Activated T-cell treated with anti-CD3 and anti-CD28 coated beads, Interleukin-2, amount 50 U/mL, for 1 hour (primary cell): ENCODE measurements at places on chromosomes 5 and 9.

DNA sequence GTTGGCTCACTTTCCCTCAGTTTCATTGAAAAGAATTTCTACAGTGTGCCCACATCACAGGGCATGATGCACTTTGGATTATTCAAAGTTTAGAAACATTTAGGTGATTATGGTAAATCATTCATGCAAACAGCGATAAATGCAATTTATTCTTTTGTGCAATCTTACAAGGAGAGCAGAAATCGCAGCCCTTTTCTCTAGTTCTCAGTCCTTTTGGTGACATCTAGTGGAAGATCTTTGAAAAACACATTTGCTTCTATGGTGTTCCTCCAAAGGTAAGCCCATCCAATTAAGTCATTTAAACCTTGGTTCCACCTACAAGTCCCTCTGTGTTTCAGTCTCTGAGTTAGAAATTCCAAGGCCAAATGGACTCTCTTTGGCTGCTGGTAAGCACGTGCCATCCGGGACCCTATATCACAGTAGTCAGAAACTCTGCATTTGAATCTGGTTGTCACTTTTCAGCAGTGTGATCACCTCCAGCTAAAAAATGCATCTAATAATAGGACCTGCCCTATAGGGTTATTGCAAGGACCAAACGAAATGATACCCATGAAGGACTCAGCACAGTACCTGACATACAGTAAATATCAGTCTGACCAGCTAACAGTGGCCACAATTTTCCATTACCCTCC is 66.4 kb downstream of the MACROH2A1 start:
- DNase-seq, result no peak

DNA sequence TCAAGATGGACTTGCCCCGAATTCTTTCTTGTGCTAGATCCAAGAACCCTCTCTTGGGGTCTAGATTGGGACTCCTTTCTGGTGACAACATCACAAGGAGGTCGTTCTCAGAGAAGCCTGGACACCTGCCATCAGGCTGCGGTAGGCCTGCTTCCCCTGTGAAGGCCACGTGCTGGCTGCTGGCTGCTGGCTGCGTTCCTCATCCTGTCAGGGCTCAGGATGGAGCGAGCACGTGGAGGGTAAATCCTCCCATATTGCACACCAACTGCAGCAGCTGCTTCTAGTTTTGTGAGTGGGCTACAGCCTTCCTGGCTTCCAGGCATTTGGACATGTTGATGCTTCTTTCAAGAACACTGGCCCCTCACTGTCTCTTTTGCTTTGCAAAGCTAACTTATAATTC is 95.6 kb downstream of the HSPA4 start:
- no peak for DNase-seq

- no peak for DNase-seq
Measured at GRCh38 chr5:2184563-2185540, 302.1 kb upstream of the IRX4 start.

GRCh38 chr5:172835290-172835993 is 1.4 kb downstream of the ERGIC1 start:
- no peak for DNase-seq

GRCh38 chr5:90909940-90910339 is 351.3 kb downstream of the ADGRV1 start:
- no peak for DNase-seq

GRCh38 chr9:136015656-136016571 is 54.7 kb upstream of the UBAC1 start:
- DNase-seq, result no peak

DNA sequence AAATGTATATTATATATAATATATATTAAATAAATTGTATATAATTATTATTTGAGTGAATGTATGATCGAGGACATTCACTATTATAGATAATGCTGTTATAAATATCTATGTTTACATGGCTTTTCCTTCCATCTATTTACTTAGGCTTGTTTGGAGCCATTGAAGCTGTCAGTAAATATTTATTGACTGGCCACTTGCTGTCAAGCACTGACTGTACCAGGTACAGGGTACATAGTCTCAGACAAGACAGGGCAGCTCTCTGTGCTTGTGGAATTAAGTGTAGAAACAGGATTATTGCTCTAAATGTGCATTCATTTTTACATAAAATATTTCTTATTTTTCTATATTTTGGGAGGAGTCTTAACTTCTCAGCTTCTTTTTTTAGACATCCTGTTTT is 16.4 kb downstream of the FAXDC2 start:
- no peak for DNase-seq

DNA sequence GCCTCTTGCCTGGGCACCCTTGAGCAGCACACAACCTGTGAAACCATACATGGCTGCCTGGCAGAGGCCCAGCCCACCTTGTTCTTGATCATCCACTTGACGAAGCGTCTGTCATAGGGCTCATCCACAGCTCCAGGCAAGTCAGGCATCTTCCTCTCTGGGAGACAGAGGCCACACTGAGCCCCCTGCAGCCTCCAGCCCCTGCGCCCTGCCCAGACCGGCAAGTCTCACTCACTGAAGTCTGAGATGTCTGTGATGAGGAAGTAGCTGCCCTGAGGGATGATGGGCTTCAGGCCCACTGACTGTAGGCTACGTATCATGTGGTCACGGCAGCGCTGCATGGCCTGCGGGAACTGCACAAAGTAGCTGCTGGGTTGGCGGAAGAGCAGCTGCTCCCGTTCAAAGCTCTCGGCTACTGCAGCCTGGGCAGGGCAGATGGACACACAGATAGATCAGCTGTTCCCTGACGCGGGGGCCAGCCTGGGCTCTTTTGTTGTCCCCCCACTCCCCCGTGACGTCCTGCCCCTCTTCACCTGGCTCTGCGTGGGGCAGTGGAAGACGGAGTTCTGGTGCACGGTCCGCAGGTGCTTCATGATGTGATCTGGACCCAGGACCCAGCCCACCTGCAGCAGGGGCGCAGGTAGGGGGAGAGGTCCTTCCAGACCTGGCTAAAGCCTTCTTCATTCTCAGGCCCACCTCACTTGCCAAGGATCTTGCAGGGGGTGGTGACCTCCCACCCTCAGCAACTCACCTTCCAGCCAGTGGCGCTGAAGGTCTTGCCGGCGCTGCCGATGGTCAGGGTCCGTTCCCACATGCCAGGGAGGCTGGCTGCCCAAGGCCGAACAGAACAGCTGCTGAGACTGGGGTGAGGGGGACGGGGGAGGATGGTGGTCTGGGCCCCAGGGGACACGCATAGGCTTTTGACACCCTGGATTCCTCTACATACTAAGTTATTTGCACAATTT is 5.9 kb upstream of the SPOUT1 start:
- no peak for DNase-seq

DNA sequence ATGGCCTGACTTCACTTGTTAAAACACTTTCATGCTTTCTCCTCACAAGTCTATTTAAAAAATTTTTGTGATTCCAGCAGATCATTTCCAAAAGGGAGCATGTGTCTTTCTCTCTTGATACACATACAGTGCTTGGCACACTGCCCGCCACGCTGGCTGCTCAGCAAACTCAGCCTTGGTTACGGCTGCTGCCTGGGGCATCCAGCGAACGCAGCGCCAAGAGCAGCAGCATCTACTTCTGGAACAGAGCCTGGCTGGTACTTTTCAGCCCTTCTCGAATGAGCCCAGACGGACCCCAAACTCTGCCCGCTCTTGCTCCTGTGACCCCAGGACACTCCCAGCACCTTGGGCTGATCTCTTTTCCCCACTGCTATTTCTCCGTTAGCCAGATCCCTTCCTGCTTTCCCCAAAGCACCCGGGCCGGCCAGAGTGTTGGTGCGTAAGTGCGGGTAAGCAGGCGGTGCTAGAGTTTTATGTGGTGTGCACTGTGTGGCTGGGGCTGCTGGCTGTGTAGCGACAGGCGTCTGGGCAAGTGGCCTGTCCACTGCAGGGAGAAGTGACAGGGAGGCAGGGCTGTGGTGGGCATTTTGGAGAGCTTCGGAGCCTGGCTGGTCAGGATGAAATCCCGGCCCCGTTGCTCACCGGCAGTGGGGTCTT is 73.2 kb downstream of the SH3PXD2B start:
- DNase-seq, result no peak

- no peak for DNase-seq
Measured at GRCh38 chr5:58505971-58506640, 14.9 kb downstream of the GAPT start.

DNA sequence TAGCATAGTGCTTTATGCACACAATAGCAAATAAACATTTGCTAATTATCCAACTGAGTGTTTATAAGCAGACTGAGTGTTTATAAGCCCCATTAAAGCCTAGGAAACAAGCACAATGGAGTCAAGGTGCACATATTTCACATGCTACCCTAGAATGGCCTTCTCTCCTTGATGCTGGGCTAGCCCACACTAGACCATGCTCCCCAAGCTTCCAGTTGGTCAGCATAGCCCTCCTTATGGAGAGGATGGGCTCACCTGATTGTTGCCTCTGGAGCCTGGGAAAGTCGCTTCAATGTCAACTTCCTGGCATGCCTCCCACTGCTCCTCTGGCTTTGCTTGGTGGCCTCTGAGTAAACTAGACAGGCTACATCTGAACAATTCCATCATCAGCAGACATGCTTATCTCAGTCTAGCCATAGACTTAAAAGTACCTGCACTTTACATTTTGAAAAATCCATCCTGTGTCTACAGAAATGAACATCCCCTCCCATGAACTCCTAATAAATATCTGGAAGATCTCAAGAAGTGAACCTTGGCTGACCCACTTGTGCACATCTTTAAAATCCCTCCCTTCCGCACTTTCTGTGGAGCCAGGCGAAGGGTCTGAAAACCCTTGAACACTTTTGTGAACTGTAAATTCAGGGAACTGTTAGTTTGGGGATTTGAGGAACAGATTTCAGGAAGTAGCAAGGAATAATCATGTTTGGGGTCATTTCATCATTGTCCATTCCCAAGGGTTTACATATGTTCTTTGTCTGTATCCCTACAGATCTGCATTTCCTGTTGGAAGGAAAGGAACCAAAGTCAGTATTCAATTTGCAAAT is 486.6 kb downstream of the ARHGEF28 start:
- DNase-seq, result no peak

- DNase-seq, result no peak
Measured at GRCh38 chr9:136091582-136092352, 3.3 kb downstream of the NACC2 start.

DNA sequence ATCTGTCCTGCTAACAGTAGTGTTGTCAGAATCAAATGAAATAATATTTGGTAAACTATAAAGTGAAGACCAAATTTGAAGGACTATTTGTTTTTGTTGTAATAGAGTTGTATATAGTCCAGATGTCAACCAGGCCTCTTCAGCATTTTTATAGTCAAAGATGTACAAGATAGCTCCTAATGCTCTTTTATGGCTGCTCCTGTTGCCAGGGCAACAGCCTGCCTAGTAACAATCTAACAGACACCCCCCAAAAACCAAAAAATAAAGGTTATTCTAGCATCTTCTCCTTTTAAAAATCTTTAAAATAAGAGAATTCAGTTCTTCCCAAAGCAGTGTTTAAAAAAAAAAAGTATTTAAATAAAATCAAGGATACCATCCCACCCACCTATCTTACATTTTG is 49.5 kb upstream of the MACIR start:
- DNase-seq, result no peak

DNA sequence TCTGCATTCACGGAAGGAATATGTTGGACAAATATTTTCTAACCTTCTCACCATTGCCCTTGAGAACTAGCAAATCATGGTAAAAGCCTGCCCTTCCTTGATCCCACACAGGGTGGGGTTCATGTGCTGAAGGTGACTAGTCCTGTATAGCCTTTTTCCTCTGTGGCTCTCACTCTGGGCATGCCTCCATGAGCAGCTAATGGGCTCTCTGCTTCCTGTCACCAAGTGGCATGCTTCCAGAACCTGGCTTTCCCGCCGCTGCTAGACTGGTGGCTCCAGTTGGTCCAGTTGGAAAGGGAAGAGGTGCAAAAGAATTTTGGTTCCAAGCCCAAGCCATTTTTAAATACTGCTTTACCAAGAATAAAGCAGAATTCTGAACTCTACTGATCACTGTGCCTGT is 35.5 kb downstream of the FBXO10 start:
- no peak for DNase-seq

DNA sequence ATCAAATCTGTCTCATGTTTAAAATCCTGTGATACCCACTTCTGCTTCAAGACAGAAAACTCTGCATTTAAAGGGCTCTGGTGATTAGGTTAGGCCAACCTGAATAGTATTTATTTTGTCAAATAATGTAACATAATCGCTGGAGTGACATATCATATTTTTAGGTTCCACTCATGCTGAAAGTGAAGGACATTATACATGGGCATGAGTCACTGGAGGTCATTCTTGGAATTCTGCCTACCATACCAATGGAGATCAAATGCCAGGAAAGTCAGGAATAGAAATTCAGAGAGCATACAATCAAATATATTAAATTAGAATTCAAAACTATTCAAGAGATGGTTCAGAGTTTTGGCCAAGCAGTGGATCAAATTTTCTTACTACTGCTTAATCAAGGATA is 97.1 kb upstream of the PRSS3 start:
- no peak for DNase-seq

- no peak for DNase-seq
Measured at GRCh38 chr5:95526871-95527270, 27.9 kb downstream of the SKIC3 start.

DNA sequence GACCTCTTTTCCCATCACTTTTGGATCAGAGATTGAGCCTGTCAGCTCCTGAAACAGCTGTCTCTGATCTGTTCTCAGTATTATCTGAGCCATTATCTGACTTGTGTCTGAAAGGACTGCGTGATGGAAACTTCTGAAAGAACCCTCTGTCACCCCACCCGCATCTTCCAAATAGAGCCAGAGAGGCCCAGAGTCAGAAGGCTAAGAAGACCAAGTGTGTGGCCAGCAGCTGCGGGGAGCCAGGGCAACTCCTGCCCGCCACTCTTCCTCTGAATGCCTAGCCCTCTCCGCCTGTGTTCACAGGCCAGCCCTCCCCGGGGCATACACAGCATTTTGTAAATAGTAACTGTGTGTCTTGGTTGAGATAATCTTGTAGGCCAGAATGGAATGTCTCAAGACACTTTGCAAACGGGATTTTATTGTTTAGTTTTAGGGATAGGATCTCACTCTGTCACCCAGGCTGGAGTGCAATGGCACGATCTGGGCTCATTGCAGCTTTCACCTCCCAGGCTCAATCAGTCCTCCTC is 92.7 kb downstream of the AOPEP start:
- no peak for DNase-seq

DNA sequence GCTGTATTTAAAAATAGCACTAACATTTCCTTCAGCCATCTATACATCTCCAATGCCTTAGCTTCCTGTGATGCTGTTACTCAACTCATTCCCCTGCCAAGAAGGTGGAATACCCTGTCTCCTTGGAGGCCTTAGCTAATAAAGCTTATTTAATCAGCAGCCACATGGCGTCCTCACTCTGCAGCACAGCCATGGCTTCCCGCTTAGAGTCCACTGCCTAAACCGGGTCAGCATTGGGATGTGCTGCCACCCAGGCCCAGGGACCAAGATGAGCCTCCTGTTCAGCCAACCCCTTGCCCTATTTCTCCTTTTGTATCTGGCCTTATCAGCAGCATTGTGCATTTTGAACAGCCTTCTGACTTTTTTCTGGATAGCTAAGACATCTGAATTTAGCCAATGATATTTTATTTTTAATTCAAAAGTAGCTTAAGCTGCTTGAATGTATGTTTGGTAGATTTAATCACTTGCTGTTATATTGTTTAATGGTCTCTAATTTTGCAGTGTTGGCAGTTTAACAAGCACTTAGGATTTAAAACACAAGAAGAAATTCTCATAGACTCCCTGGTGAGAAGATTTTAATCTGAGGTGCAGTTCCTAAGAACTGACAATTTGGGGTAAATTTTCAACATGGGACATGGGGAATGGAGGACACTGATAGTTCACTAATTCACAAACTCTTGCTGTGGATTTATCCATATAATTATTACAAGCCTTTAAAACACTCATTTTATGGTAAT is 113.0 kb downstream of the RPS23 start:
- no peak for DNase-seq
